ENCODE measurements at places on chromosomes 6 and 20. TPM values are rescaled to one million over a fixed set of nuclear protein-coding genes. Genes with fewer than 3 reads are reported as not detected.

The CRISP1 gene
- total RNA-seq: not detected

DNA sequence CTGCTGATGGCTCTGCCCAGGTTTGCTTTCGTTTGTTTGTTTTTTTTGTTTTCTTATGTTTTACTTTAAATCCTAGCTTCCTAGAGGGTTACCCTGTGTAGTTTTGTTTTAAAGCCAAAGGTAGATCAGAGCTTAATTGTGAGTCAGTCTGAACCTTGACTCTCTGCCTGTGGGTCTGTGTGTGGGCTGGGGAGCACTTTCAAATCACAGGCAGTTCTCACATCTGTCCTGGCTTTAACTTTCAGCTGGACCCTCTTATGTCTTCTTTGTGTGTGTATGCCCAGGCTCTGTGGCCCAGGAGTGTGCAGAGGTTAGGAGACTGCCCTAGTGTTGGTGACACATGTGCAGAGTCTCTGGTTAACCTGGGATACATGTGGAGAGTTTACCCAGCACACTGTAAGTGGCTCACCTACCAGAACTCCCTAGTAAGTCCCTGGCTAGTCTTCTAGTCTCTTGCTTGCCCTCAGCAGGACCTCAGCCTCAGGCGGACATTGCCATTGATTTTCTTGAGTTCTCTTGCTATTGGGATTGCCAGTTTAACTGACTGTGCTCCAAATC, 19.0 kb downstream of the HIVEP1 start:
- no peak for DNase-seq

DNA sequence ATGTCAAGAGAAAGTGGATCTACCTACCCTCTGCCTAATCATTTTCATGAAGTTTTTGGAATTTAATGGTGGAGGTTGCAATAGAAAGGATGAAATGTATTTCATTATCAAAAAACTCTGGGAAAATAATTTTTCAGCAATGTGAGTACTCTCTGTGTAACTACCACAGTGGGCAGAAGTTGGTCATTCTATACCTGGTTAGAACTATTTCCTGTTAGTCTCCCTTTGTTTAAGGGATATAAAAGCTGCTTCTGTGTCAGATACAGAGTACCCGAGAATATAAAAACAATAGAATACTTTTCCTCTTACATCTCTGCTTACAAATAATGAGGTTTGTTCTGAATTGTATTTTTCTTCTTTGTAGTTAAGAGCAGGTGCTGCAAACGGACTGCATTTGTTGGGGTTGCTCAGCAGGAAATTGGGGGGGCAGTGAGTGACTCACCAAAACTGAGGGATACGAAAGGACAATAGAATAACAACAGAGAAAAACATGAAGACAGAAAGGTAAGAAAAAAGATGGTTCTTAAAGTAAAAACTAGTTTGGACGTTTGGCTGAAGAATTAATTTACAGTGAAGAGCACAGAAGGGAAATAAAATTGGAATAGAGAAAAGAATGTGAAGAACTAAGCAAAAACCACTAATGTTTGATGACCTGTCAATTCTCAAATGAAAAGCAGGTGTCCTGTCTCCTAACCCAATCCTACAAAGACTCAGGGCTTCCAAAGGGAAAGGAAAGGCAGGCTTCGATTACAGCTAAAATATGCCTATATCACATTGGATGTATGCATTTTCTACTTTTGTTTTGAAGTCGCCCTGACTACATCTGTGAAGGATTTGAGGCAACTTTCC, 703.1 kb downstream of the RFPL4B start:
- DNase-seq: peak; percentile 55

The HDGFL1 gene
- total RNA-seq: not detected

The SLC35D3 gene
- total RNA-seq: not detected

DNA sequence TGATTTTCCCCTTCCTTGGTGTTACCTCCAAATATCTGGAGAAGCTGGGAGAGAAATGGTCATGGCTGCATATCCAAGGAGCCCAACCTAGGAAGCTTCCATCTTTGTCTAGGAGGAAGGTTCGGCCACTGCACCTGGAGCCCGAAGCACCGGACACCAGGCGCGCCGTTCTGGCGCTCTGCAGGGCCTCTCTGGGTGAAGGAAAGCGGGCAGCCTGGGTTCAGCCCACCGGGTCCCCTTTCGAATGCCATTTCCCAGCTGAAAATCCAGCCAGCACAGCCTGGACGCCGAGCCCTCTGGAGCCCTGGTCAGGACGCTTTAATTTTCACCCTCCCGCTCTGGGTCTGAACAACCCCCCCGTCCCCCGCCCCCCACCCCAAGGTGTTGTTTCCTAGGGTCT, 1.2 kb downstream of the LINC00237 start:
- no peak for DNase-seq

GRCh38 chr20:34070079-34070439, 42.0 kb downstream of the EIF2S2 start:
- DNase-seq: no peak

DNA sequence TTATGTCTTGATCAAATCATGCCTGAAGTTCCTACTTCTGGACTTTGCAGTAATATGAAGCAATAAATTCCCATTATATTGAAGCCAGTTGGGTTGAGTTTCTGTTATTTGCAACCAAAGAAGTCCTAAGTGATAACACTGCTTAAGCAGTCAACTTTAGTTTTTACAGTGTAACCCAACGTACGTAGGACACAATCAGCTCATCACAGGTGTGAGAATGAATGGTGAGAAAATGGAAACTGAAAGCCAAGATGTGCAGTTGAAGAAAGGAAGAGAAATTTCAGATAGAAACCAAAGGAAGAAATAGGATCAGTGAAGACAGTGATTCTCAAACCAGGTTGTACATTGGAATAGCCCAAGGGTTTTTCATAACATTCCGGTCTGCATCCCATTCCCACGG, 211.4 kb upstream of the ZFP64 start:
- no peak for DNase-seq

- no peak for DNase-seq
Observed at GRCh38 chr6:26300828-26301227, 64.2 kb upstream of the BTN3A2 start.

GRCh38 chr6:17281497-17282481, 628 bp downstream of the RBM24 start:
- DNase-seq: peak; percentile 62

GRCh38 chr6:63599243-63599642, 27.0 kb downstream of the LOC128125822 start:
- DNase-seq: no peak

The MEP1A gene
- total RNA-seq: 1.0 TPM

GRCh38 chr20:36126836-36127527, 27.6 kb upstream of the EPB41L1 start:
- no peak for DNase-seq

DNA sequence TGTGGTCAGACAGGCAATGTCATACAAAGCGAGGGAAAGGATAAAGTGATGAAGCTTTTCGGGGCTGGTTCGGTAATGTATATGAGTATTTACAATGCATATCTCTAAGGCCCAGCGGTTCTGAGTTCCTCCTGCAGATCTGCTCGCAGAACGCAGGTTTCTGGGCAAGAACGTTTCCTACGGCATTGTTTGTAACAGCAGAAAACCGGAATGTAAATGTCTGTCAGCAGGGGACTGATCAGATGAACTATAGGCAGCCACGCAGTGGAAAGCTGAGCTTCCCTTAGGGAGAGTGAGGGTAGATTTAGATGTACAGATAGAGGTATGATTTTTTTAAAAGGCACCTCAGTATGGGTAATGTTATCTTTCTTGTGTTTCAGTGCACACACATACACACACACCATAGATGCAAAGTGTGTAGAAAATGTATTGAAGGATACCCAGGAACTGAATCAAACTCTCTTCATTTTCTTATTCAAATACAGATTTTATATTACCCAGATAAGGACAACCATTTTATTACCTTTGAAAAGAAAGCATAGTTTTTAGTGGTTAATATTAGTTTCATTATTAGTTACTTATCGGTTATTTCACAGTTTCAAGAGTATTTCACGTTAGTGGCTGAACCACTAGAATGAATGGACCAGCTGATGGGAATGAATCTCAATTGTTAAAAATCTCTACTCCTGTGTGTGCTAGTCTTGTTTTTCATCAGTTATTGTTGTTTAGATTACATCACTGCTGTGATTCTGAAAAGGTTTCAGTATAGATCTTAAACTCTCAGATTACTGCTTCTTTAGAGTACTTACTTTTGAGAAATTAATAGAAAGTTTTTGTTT, 56.2 kb downstream of the SNX9 start:
- no peak for DNase-seq

DNA sequence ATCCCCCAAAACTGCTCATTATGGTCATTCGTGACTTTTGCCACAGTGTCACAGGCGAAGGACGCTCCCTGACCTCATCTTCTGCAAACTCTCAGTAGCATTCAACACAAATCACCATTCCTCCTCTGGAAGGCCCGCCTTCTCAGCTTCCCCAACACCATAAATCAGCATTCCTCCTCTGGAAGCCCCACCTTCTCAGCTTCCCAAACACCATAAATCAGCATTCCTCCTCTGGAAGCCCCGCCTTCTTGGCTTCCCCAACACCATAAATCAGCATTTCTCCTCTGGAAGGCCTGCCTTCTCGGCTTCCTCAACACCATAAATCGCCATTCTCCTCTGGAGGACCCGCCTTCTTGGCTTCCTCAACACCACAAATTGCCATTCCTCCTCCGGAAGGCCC, 288.0 kb upstream of the AGPAT4 start:
- DNase-seq: no peak

The TBX18 gene
- total RNA-seq: 35.1 TPM

DNA sequence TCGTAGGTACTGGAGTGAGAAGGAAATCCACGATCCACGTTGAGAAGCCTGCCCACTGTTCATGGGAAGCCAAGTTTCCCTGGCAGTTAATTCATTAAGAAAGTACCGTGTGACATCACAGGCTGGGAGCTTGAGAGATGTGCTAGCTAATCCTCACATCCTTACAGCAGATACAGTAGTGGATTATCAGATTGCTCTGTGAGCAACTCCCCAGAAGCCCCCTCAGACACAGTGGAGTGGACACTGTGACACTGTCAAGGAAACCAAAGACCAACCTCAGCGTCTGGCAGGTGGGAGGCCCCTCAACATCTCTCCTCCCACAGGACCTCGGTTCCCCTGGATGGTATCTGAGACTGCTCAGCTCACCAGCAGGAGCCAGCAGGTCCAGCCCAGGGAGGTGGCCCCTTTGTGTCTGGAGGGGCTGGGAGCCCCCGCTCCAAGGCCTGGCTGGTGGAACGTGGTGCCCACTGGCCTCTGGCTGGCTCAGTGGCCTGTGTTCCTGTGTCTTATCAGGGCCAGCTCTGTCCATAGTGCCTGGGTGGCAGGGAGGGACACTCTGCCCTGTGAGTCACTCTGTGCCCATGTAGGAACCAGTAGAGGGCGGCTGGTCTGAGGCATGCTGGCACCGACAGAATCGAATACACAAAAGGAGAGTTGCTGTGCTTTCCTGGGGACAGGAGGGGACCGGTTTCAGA, 7.2 kb downstream of the PYGB start:
- DNase-seq: no peak

The RNF146 gene
- 34.3 TPM for total RNA-seq

DNA sequence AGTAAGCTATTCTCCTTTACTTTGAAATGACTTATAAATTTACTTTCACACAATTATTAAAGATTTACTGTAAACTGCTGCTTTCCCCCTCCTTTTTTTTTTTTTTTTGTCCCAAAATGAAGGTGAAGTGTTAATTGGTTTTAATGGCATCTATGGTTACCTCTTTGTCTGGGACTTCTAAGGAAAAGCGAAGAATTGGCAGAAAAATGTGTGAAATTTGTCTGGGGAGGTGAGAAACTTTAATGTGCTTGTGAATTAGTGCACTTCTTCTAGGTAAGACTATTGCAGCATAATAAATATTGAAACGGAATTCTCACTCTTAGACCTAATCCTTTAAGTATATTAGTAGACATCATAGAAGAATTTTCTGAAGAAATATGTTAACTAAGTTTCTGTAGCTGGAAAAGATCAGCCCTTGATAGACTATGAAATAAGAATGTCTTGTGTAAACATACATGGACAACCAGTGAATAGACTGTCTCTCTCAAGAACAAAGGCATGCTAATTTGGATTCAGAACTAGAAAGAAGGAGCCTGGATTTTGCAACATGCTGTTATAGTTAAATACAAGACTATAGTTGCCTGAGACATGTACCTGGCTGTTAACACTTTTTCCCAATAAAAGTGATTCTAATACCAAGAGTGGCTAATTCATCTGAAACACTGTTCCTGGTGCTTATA, 23.9 kb downstream of the FLRT3 start:
- no peak for DNase-seq

GRCh38 chr6:24154121-24154520, 28.1 kb downstream of the NRSN1 start:
- no peak for DNase-seq
